ENCODE measurements at places on chromosomes 4 and X. TPM values are rescaled to one million over a fixed set of nuclear protein-coding genes. Genes with fewer than 3 reads are reported as not detected.

The TKTL1 gene
- total RNA-seq: not detected

The KCNE5 gene
- total RNA-seq: not detected

The MCF2 gene
- not detected for total RNA-seq

- no peak for DNase-seq
These were observed 472.7 kb downstream of the ARAP2 start for GRCh38 chr4:35771571-35771970.

DNA sequence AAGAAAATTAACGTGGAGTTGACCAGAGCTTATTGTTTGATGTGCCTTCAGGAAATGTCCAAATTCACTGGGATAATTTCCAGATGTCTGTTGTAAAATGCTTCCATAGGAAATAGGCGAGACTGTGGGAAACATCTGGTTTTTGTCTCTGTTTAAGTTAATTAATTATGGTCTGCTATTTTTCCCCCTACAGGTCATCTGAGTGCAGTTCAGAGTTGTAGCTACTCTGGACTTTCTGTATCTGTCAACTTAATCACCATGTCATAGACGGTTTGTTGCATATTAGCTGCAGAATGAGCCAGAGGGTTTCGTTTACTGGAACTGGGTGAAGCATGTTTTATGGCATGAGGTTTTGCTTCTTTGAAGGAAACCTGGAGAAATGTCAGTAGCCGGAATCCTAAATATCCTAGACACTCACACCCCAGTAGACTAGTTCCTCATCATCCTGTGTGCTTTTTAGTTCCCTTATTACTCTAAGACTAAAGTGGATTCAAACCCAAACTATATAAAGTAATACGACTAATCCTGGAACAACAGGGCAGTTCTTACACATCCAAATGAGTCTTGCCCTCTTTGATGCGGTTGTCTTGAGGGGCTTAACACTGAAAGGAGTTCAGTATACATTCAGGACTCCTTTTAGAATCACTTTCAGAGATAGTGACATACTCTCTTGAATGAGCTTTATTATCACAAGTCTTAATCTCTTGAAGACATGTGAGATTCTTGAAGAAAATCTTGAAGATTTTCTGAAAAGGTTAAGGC lies 62.5 kb downstream of the PPEF1 start:
- no peak for DNase-seq

DNA sequence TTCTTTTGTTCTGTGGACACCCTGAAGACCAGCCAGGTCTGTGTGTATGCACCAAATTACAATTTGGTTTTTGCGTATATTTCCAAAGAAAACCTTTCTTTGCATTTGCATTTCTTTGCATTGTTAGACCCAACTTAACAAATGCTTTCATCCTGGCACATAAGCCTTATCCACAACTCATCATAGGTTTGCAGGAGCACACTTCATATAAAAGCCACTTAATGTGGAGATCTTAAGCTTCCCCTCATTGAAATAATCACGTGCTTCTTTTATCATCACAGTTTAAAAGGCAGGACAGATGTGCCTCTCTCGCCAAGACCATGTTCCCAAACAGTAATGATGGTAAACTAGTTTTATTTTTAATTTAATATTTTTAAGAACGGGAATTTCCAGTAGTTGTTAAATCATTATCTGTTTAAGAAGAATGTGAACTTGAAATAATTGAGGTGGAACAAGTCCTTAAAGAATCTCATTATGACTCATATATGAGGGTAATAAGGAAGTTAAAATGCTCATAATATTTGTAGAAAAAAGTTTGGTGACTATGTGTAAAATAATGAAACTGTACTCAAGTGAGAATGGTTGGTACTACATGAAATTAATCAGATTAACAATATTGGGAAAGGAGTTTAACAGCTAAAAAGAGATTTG lies 65.5 kb downstream of the GLRA3 start:
- DNase-seq: no peak

DNA sequence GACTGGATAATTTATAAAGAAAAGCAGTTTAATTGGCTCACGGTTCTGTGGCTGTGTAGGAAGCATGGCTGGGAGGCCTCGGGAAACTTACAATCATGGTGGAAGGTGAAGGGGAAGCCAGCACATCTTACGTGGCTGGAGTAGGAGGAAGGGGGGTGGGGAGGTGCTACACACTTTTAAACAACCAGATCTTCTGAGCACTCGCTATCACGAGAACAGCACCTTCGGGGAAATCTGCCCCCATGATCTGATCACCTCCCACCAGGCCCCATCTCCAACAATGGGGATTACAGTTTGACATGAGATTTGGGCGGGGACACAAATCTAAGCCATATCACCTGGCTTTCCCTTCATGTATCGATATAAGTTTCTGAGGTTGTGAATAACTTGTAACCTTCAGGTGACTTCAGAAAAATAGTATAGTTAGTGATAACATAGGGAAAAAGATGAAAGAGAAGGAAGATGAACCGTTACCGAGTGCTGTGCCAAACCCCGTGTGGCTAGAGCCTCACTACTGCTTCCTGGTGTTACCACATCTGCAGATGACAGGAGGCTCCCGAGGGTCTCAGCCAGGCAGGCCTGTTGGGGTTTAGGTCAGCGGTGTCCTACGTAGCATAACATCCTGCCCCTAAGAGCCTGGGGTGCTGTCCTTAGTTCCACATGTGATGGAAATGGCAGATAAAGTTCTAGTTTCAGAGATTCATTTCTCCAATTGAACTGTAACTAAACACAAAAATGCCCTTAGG lies 103.5 kb downstream of the TNIP2 start:
- DNase-seq: no peak

DNA sequence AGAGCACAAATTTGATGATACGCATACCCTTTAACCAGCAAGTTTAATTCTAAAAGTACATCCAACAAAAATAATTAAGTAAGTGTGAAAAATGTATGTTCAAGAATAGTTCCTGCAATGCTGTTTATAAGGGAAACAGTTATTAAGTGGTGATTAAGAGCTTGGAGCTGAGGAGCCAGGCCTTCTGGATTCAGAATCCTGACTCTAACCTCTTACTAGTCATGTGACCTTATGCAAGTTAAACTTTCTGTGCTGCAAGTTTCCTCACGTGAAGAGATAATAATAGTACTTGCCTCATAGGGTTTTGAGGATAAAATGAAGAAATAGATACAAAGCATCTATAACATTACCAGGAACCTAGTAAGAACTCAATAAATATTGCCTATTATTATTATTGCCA lies 77.7 kb downstream of the FAM13A start:
- no peak for DNase-seq

DNA sequence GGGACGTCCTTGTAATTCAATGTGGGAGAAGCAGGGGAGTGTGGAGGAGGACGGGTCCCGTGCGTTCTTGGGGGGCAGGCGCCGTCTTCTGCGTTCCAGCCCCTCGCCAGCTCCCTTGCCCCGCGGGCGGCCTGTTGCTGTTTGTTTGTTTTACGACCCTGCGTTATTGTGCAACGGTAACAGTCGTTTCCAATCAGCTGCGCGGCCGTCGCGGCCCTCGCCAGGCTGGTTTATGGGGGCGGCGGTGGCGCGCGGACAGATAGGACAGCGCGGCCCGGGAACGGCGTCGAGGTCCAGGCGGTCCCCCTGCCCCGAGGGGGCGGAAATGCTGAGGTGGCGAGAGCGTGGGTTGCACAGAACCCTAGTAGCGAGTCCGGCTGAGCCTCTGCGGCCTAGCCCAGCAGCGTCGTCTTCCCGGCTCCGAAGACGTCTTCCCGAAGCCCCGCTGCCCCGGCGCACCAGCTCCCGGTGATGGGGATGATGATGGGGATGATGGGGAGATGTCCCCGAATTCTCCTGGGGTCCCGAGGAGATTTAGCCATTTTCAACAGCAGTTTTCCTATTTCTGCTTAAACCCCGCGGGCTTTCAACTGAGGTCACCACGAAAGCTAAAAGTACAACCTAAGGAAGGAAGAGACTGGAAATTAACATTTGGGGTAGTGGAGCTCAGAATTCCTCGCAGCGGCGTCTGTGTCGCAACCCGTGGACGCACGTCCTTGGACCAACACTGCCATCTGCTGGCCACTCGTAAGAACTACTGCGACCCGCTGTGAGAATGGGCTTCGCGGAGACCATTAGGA lies 4.8 kb downstream of the PDGFRA start:
- DNase-seq: peak; percentile 71

GRCh38 chrX:31228909-31229308 lies 157.1 kb upstream of the FTHL17 start:
- no peak for DNase-seq

- DNase-seq: no peak
These were observed 21.6 kb downstream of the CCNG2 start for GRCh38 chr4:77178560-77178959.

GRCh38 chrX:5113128-5113527 lies 1115.5 kb downstream of the NLGN4X start:
- no peak for DNase-seq

- DNase-seq: peak; percentile 10
These were observed at the start of gene DDX60 for GRCh38 chr4:168318266-168318895. Gene DDX60, minus strand, starts transcription at chr4:168318752. Its CDS starts 7,493 bp downstream, at chr4:168311259.

GRCh38 chr4:43244688-43245382 lies 352.3 kb downstream of the GRXCR1 start:
- DNase-seq: no peak

- peak; percentile 16 for DNase-seq
These were observed 33.7 kb upstream of the FGF13 start for GRCh38 chrX:138745196-138745595.

DNA sequence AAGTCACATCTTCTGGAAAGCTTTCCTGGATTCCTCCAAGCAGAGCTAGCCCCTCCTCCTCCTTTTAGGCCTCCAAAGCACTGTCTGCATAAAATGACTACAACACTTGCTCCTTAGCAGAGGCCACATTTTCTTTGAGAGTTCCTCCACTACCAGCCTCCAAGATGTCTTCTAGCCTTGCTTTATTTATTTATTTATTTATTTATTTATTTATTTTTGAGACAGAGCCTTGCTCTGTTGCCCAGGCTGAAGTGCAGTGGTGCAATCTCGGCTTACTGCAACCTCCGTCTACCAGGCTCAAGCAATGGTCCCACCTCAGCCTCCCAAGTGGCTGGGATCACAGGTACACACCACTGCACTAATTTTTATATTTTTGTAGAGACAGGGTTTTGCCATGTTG lies 4.6 kb upstream of the GPC4 start:
- no peak for DNase-seq

DNA sequence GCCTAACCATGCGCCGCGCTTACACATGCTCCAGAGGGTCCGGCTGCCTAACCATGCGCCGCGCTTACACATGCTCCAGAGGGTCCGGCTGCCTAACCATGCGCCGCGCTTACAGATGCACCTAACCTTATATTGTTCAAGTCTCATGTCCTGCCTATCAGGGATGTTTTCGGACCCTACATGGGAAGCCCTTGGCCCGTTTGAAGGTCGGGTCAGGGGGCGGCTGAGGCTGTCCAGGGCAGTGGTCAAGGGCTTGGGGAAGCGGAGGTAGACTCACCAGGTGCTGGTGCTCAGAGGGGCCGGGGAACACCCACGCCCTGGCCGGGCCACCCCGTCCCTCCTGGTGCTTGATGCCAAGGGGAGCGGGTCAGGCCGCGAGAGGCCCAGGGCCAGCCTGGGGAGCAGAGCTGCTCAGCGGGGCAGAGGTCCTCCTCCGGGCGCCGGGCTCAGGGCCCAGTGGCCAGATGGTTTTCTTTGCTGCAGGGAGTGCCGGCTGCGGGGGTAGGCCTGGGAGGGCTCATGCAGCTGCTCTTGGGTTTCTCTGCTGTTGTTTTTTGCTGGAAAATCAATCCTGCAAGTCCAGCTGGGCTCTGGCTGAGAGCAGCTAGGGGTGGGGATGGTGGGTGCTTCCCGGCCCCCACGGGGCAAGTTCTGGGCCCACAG lies 35.4 kb upstream of the SPON2 start:
- DNase-seq: peak; percentile 71

DNA sequence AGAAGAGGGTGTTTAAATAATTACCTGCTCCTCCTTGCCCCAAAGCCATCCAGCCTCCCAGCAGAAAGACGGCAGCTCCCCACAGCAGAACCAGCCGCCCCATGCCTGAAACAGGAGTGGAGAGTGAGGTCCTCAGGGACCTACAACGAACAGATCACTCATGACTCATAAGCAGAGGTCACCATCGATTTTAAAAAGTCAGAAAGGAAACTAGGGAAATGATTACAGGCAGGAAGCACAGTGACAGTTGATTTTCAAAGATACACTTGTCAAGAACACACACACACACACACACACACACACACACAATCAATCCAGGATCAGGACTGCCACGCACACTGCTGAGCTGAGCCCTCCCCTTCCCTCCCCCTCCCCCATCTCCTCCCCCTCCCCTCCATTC lies at the start of gene CRLF2:
TSS of gene CRLF2 (minus strand) at position 118 of the 400 bp plus-strand sequence. CDS start at position 103, 15 bp downstream.
- DNase-seq: no peak

DNA sequence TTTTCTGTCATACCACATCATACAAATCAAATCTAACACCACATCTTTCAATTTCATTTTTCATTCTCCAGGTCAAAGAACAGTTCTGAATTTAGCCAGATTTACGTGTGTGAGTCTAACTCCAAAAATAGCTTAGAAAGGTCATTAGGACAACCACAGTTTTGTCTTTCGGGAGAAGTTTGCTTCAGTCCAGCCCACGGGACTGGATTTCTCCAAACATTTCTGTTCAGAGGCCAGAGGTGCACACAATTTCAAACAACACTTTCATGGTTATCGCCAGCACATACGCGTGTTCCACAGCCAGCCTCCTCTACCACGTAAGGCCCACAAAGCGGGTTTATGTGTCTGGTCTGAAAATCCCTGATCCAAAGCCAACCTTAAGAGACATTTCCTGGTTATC lies 65.9 kb downstream of the VEGFC start:
- DNase-seq: no peak

DNA sequence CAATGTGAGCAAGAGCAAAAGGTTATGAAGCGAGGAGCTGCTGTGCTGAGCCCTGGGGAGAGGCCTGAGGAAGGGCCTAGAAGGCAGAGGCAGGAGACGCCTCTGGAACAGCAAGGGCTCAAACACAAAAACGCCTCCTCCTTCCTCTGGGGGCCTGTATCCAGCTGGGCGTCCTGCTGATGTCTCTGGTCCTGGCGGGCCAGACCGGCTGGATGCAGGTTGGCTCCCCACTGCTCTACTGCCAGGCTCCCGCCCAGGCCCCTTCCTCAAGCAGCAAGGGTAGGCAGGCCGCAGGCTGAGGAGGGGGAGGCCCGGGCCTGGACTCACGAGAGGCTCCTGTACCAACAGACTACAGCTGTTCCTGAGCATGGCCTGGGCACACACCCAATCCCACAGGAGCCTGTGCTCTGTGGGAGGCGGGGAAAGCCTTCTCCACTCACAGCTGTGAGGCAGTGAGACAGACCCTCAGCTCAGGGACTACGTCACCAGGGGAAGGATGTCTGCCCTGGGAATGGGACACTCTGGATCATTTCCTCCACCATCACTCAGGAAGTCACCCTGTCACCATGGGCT lies 2.3 kb downstream of the HAUS7 start:
- no peak for DNase-seq

GRCh38 chr4:10738826-10739489 lies 54.4 kb upstream of the CLNK start:
- DNase-seq: no peak

GRCh38 chr4:82954212-82954611 lies 53.7 kb downstream of the THAP9 start:
- no peak for DNase-seq
